Omental fat pad (tissue), 4 donors: ENCODE measurements at places on chromosomes 5 and 9.

- no peak for DNase-seq
These were observed 28.8 kb downstream of the FOXD1 start for GRCh38 chr5:73419465-73420390.

- DNase-seq: no peak
These were observed 111.5 kb downstream of the KDM4C start for GRCh38 chr9:6869081-6869948.

GRCh38 chr5:68444833-68445232 is 229.3 kb downstream of the PIK3R1 start:
- DNase-seq: no peak

DNA sequence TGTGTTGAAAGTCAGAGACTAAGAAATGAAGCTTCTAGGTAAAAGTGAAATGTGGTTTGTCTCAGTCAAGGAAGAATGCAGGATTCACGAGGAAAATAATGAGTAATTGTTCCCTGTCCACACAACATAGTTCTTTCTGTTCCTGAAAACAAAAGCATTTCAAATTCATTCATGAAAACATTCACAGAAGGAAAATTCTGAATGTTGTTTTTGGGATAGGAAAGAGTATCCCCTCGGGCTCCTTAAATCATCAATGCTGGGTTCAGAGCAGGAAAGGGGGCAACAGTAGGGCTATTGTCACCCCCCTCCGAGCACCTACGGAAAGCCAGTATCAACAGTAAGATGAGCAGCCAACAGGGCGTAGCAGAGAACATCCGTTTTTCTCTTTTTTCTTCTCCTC is 769.9 kb upstream of the ADAMTS16 start:
- no peak for DNase-seq

DNA sequence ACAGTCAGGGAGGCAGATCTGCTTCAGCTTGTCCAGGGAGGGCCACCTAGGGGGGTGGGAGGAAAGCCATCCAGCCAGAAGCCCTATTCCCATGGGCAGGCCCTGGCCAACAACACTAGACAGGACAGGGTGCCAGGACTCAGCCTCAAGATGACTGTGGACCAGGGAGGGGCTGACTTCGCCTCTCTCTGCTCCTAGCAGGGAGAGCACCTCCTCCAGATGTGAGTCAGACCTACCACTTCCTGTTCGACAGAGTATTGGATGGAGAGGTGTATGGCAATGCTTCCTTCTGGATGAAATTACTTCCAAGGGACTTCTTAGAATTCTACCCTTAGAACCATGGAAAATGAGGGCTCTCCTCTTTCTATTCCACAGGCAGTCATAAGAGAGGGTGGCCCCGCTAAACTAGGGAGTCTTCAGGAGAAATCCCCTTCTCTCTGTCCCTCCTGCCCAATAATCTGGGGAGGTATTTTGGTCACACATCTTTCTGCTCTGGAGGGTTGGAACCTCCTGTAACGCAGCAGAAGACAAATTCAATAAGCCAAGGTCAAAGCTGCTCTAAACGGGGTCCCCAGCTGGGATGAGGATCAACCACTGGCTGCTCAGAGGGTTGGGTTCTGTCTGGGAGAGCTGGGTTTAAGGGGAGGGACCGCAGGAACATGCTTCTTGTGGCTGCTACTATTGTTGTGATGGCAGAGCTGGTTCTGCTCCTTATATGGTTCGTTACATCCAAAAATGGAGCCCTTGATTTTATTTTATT is 23.2 kb upstream of the RCL1 start:
- DNase-seq: no peak
